Activated CD4-positive, CD25-positive, alpha-beta regulatory T cell treated with anti-CD3 and anti-CD28 coated beads, Interleukin-2, amount 50 U/mL, for 16 hours (primary cell): ENCODE measurements at places on chromosomes 2 and 18.

GRCh38 chr18:10752382-10752781, 226.6 kb downstream of the NAPG start:
- DNase-seq = no peak

- no peak for DNase-seq
These were observed 457.8 kb upstream of the MEX3C start for GRCh38 chr18:51655327-51655698.

- no peak for DNase-seq
These were observed 46.7 kb downstream of the L3MBTL4 start for GRCh38 chr18:6368017-6368416.

DNA sequence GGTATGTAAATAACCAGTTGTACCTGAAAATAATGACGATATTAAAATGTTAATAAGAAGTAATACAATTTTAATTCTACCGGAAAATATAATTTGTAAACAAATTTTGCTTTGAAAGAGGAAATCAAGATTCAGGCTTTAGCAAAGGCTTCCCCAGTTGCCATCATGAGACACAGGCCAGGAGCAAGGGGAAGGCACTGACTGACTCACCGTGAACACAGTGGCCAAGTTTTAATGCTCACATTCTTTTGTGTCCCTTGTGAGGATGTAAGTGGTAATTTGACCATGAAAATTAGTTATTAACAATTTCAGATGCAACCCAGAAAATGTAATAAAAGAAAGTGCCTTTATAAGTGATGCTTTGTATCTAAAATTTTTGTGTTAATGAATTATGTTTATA, 164.1 kb downstream of the GREB1L start:
- DNase-seq = no peak

GRCh38 chr2:46814160-46814961, 101.2 kb downstream of the MCFD2 start:
- DNase-seq = no peak

- DNase-seq = no peak
These were observed 66.6 kb downstream of the GYPC start for GRCh38 chr2:126722546-126722945.

GRCh38 chr2:236753606-236754270, 184.1 kb downstream of the ACKR3 start:
- no peak for DNase-seq

- DNase-seq = no peak
These were observed 63.0 kb downstream of the STK25 start for GRCh38 chr2:241445426-241445825.

DNA sequence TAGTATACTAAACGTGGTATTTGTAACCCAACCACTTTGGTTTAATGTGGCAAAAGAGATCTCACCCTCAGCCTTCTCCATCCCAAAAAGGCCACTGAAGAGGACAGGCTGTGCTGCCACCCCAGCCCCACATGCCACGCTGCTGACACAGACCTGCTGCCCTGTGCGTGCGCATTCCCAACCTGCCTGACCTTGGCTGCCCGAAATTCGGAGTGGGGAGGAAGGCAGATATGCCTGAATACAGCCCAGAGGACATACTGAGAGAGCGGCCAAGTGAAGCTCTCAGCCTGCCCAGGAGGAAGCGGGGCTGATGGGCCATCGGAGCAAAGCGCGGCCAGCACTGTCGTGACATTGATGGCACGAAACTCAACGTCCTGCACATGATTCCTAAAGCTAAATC, 70.0 kb downstream of the HDAC4 start:
- no peak for DNase-seq

- no peak for DNase-seq
These were observed 12.2 kb upstream of the ALPK2 start for GRCh38 chr18:58640891-58641610.

DNA sequence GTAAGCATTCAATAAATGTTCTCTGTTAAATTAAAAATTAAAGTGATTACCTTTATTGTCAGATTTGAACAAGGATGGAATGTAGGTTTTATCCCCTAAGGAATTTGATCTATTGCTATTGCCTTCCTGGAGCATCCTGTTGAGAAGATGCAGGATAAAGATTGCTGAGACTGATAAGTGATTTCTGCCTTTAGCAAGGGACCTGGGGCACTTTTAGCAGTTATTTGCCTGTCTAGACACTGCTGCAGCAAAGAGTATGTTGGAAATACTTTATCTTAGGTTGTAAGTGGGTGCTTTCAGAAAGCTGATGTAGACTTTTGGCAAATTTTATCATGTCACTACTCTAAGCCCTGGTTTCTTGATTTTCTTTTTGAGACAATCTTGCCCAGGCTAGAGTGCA, 69.5 kb downstream of the FAM117B start:
- no peak for DNase-seq

GRCh38 chr2:37576831-37577230, 94.6 kb downstream of the CDC42EP3 start:
- DNase-seq = no peak

DNA sequence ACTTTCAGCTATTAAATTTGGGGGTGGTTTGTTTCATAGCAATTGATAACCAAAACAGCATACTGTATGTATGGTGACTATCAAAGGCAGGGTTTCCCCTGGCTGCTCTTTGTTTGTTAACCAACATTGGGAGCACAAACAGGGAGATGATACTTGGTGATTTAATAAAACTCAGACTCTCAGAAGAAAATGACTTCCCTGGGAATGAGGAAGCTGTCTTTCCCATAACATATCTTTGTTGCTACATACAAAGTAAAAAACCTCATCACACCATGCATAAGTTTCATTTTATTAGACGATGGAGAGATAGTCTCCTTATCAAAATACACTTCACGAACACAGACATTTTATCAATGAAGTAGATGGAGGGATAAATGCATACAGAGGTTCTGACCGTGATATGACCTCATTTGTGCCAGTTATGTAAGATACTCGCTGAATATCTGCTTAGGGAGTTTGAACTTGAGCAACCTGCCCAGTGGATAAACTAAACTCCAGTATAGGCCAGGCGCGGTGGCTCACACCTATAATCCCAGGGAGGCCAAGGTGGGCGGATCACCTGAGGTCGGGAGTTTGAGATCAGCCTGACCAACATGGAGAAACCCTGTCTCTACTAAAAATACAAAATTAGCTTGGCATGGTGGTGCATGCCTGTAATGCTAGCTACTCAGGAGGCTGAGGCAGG, 3.8 kb upstream of the NFE2L2 start:
- no peak for DNase-seq

GRCh38 chr18:6628187-6628586, 101.3 kb upstream of the ARHGAP28 start:
- no peak for DNase-seq

DNA sequence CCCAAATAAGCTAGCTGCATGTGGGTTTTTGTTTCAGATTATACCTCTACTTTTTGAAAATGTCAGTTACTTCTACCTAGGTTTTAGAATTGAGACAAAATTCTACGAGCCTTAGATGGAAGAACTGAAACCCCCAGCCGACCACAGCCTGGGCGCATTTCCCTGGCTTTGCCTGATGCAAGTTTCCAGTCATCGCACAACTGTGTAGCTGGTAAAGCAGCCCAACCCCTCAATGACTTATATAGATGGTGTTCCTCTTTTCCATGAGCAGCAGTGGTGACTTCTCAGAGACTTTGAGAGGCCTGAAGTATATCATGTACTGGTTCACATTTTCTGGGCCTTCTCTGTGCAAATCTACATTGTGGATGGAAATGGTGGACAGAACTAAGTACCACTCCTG, 515.4 kb upstream of the RAB6C start:
- DNase-seq = no peak

DNA sequence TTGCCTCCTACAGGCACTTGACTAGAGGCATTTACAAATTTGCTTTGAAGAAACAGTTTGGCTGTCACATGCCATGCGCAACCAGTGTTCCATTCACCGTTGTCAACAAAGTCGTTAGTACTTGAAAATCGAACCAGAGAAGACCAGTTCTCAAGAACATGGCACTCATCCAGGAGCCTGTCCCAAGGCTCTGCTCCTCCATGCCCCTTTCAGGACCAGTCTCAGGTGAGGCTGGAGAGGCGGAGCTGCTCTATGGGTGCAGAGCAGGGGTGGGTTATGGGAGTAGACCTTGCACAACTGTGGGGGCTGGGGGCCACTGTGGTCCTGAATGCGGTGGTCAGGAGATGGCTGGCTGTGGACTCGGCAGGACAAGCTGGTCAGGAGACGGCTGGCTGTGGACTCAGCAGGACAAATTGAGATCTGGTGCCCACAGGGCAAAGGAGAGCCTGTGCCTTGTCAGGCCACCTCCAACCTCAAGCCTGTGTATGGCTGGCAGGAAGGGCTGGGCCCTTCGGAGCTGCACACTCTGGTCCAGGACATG, 12.3 kb upstream of the ATP9B start:
- DNase-seq = no peak

DNA sequence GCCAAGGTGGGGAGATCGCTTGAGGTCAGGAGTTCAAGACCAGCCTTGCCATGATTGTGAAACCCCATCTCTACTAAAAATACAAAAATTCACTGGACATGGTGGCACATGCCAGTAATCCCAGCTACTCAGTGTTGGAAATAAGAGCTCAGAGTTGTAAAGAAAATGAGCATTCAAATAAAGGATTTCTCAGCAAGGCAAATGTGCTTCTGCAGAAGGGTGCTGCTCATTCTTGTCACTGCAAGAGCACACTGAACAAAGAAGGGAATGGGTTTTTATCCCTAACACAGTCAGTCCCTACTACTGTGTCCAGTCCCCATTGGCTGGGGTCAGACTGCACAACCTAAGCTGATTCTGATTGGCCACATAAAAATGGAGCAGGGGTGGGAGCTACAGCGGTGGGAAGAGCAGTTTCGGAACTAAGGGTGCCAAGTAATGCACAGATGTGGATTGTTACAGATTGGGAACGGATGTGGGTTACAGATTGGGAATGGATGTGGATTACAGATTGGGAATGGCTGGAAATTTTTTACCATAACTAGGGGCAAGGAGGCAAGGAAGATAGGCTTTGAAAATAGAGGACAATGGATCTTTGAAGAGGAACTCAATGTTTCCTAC, 31.1 kb upstream of the TRAPPC8 start:
- no peak for DNase-seq

- DNase-seq = no peak
These were observed 12.3 kb downstream of the FLACC1 start for GRCh38 chr2:201344663-201345366.

DNA sequence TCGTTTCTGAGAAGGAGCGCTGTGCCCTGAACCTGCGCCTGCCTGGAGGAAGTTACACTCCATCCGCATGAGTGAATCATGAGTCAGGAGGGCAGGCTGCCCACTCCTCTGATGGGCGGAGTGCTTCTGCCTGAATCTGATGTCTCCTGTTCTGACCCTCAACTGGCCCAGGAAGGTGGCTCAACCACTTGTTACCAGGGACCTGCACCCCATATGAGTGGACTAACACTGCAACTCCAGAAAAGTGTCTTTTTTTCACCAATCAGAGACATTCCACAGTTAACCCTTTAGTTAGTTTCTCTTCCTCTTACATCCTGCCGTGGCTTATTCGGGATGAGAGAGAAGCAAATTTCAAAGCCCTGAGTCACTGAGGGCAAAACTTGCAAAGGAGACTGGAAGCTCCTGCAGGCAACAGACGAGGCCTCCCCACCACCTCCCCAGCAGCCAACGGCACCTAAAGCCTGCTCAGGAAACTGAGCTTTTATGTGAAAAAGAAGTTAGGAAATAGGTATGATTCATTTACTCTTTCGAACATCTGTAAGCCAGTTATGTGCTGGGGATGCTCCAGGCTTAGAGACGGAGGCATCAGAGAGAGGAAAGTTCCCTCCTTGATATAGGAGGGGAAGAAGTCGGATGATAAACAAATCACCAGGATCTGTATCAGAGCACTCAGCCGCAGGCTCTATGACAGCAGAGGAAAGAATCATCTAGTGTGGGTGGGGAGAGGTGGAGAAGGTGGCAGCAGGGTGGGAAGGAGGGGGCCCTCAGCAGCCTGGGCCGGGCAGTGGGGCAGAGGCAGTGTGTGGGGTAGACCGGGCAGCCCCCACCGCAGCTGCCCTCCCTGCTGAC, 30.9 kb downstream of the MBP start:
- DNase-seq = no peak

- DNase-seq = no peak
These were observed 198.7 kb downstream of the CYP26B1 start for GRCh38 chr2:71948781-71949536.

- DNase-seq = no peak
These were observed 142.2 kb downstream of the DYSF start for GRCh38 chr2:71595569-71595968.

DNA sequence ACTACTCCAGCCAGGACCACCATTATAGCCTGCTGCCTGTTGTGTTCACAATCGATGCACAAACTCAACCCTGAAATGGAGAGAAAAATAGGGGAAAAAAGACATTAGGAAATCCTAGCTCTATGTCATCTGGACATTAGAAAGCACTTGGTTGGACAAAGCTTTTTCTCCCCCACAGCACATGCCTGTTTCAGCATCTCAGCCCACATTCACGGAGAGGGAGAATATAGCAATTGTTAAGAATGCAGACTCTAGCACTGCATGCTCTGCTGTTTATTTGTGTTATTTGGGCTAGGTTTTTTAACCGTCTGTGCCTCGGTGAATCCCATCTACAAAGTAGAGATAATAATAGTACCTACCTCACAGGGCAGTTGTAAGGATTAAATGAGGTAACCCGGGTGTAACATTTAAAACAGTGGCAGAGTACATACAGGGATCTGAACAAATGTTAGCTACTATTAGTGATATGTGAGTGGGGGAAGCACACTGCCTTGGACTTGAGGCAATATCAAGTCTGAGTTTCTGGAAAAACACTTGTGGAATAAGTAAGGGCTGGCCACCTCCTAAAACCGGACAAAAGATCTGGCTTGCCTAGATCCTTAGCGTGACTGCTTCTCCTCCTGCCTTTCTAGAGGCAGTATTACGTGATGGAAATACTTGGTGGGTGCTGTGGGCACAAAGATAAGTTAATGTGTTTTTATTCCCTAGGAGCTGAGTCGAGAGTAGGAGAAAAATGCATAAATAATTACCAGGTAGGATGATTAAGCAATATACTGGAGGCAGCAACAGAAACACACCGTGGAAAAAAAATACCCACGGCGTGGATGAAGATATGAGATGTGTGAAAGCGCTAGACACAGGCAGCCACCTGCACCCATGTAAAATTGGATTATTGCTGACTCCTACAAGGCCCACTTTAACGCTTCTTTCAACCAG, 1.0 kb upstream of the PPP1CB start:
- peak; percentile 11 for DNase-seq

GRCh38 chr2:72661985-72662384, 163.8 kb downstream of the EXOC6B start:
- no peak for DNase-seq
